ENCODE measurements at places on chromosomes 13 and 19.

DNA sequence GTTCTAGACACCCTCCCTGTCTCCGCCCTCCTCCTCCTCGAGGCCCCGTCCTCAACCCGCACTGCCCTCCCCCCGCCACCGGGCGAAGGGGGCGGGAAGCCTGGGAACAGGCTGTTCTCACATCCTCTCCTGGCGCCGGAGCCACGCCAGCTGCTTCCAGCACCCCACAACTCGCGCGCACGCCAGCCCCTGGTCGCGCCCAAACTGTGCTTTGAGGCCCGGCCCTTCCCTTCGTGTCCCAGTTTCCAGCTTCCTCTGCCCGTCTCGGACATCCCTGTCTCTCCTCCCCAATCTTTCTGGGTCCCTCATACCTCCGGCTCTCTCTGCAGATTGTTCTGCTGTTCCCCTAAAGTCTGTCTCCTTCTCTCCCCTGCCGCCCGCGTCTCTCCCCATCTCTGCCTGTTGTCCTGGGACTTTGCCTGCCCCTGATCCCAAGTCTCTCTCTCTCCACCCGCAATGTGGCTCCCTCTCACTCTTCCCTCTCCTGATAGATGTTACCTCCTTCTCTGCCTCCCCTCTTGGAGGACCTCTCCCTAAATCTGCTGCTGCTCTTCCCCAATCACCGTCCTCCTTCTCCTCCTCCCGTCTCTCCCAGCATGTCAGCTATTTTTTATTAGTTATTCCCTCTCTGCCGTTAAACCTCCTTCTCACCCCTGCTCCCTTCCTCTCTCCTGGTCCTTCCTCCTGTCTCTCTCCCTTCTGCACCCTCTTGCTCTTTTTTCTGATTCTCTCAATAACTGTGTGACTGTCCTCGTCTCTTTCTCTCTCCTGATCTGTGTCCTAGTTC lies 14.2 kb downstream of the DPF1 start:
- peak; percentile 93 for DNase-seq

DNA sequence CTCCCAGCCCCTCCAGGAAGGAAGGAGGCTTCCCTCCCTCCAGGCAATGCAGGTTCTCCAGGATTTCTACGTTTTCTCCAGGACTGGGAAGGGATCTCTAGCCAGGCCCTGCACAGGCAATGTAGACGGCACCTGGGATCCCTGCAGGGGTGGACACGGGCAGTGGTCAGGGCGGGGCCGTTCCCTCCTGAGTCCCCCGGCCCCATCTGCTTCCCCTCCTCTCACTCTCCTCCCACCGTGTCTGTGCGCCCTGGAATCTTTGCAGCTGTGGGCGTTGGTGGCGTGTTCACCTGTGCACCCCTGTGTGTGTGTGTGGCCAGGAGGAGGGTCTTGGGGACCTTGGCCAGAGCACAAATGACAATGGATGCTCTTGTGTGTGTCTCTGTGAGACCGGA lies 10.0 kb downstream of the NRTN start:
- DNase-seq: no peak

- no peak for DNase-seq
These were observed 2.6 kb downstream of the SULT2B1 start for GRCh38 chr19:48554385-48555091.

DNA sequence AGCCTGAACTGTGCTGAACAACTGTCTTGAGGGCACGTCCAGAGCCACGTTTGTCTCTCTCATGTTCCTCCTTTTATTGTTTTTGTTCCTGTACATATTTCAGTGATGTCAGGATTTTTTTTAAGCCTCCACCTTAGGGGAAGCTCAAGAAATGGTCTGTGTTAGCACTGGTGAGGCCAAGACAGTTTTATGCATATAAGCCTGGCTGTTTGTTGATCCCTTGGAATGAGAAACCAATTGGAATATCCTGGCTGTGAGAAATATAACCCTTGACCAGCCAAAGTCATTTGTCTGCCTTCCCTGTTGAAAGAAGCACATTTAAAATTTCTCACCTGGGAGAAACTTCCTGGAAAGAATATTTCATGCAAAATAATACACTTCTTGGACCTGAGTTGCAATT lies 115.8 kb downstream of the DNAJC15 start:
- peak; percentile 76 for DNase-seq

GRCh38 chr19:16449330-16449961 lies 22.3 kb downstream of the EPS15L1 start:
- DNase-seq: no peak

DNA sequence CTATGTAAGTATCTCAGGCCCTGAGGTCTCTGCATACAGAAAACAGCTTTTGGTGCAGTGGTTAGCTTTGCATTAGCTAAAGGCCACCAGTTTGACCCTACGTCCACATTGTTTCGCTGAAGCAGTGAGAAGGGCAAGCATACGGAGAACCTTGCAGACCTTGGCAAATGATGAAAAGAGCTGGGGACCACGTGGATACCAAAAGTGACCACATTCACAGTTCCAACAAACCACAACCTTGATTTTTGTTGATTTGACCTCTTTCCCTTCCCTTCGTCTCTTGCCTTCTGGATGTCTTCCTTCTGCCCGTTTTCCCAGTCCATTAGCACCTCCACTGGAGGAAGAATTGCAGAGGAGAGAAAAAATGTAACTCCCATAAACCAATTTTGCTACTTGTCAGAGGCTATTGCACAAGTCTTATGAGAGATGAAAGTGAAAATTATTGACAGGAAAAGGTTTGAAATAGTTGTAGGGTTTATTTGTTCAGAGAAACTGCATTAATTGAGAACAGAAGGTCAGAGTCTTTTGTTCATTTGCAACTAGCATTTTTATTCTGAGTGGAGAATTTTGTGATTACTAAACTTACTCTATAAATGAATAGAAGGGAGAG lies 293.9 kb upstream of the HTR2A start:
- DNase-seq: no peak

- no peak for DNase-seq
These were observed 2.3 kb downstream of the CLASRP start for GRCh38 chr19:45041125-45041524.

GRCh38 chr13:40063703-40064102 lies 408.2 kb downstream of the COG6 start:
- DNase-seq: no peak

GRCh38 chr19:46648961-46649960 lies 11.7 kb downstream of the DACT3 start:
- DNase-seq: no peak

- no peak for DNase-seq
These were observed 53.2 kb downstream of the COMP start for GRCh38 chr19:18737954-18738351.

DNA sequence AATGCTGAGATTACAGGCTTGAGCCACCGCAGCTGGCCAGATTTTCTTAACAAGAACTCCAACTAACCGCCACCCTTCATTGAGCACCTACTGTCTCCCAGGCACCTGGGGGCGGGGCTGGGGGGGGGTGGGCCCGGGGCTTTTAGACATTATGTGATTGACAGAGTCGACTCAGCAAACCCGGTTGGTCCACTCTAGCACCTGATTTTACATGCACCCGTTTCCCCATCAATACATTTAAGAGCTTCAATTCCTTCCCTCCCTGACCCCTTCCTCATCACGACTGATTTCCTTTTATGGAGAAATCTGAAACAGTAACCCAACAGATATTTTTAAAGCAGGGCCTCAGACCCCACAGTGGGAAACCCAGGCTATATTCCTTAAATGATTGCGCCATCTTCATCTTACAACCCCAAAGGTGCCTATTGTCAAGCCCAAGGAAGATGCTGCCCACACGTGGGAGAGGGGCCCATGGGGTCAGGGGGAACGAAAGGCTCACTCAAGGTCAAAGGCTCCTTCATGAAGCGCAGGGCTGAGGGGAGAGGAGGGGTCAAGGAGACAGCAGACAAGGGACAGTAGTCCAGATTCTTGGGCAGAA lies 1.8 kb downstream of the INSR start:
- no peak for DNase-seq

DNA sequence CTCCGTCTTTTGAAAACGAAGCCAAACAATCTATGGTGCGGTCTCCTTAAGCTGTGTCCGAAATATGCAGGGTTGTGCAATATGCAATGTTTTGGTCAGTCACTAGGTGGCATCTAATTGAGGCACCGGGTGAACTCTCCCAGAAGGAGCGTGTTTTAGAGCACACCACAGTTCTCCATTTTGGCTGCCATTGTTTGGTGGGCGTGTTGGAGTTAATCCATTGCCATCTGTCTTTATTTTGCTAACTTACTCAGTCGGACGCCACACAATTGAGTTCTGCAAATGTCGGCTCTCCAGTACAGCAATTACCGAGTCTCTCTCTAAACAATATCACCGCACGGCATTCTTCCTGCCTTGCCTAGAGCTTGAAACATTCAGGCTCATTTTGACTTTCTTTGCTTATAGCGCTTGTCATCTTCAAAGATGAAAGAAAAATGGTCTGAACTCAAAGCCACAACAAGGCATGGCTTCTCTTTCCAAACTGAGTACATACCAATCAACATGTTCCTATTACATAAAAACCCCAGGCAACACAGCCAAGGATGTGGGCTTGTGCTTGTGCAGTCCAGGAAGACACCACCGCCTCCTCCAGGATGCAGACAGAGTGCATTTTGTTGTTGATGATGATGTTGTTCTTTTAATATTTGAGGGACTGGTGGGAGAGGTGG lies 182.0 kb upstream of the SERP2 start:
- DNase-seq: peak; percentile 77

GRCh38 chr19:38674388-38675171 lies 27.1 kb downstream of the ACTN4 start:
- no peak for DNase-seq

GRCh38 chr19:45296355-45296754 lies 26.3 kb downstream of the CKM start:
- no peak for DNase-seq

DNA sequence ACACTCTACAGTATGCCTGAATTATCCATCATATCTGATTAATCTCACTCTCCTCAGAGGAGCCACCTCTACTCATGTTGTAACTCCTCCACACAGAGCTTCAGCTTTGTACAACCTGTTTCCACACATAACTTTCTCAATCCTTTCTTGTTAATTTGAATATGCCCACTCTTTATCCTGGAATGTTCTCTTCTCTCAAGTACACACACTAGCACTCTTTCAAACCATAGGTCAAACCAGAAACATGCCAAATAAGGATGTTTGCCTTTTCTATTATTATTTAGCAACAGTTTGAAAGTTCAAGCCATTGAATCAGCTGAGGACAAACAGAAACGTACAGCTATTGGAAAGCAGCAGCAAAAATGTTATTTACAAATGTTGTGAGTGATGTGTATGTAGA lies 110.3 kb downstream of the MIPEP start:
- no peak for DNase-seq

GRCh38 chr13:38954844-38955243 lies 35.8 kb downstream of the STOML3 start:
- DNase-seq: no peak

GRCh38 chr19:54967611-54968010 lies 1.4 kb downstream of the NLRP2 start:
- DNase-seq: no peak
